ENCODE measurements at places on chromosomes 13 and 19.
A peak's percentile ranks its signal among the peaks of the same experiment; 100 is the strongest.

GRCh38 chr19:18308051-18308947 is 14.6 kb downstream of the LSM4 start:
- DNase-seq = no peak

DNA sequence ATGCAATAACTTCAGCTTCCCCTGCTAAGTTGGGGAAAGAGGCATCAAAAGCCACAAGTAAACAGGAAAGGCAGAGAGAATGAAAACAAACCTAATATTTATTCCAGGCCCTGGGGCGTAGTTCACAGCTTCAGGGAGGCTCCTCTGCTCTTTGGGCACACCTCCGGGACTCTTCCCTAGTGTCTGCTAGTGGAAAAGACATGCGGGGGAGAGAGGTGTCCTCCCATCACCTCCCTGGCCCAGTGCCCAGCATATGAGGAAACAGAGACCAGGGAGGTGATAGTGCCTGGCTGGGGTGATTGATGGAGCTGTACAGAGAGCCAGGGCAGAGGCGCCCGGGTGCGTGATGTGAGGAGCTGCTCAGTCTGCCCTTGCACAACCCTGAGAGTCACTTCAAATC is 71.0 kb downstream of the RASL11A start:
- DNase-seq = no peak

DNA sequence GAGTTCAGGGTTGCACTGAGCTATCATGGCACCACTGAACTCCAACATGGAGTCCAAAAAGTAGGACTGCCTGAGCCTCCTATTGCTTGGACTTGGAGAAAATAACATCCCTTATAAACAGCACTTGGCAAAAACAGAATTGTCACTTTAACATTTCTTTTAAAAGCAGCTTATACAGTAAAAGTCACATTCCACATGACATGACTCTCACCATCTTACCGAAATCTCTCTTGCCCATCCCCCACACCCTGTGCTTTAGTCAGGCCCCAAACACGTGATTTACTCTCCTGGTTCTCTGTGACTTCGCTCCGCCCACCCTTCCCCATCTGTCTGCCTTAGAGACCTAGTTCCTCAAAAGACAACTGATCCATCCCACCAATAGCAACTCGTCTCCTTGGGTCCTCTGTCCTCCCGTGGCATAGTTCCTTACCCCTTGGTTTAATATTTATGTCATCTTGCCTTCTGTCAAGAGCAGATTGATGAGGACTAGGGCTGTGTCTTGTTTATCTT is 4.6 kb downstream of the SAFB start:
- DNase-seq = peak; percentile 36

DNA sequence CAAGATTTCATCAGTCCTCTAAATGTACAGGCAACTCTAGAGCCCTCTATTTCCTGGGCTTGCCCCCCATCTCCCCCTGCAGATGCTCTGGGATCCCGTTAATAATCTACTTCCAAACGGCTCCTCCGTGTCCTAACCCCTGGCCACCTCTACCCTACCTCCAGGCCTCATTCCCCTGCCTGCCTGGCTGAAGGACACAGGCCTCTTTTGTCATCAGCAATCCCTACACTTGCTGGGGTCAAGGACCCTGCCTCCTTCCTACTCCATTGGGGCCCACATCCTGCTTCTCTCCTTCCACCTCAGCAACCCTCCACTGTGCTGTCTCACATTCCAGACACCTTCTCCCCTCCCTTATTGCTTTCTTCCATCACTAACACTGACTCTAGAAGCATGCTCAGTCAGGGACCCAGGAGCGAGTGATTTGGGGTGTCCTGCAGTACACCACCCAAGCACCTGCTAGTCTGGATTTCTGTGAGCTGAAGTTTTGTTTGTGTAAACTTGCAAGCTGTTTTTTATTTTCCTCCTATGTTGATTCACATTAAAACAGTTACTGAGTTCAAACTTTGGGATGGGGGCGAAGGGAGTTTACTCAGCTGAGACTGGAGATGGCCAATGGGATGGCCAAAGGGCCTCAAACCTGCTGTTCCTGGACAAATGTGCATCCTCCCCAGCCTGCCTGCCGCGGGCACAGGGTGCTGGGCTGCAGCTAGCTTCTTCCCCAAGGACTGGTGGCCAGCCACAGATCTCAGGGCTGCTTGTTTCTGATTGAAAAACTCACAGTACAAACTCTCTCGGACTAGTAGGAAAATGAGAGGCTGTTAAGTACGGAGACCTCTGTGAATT is 314.7 kb downstream of the FOXO1 start:
- peak; percentile 50 for DNase-seq

DNA sequence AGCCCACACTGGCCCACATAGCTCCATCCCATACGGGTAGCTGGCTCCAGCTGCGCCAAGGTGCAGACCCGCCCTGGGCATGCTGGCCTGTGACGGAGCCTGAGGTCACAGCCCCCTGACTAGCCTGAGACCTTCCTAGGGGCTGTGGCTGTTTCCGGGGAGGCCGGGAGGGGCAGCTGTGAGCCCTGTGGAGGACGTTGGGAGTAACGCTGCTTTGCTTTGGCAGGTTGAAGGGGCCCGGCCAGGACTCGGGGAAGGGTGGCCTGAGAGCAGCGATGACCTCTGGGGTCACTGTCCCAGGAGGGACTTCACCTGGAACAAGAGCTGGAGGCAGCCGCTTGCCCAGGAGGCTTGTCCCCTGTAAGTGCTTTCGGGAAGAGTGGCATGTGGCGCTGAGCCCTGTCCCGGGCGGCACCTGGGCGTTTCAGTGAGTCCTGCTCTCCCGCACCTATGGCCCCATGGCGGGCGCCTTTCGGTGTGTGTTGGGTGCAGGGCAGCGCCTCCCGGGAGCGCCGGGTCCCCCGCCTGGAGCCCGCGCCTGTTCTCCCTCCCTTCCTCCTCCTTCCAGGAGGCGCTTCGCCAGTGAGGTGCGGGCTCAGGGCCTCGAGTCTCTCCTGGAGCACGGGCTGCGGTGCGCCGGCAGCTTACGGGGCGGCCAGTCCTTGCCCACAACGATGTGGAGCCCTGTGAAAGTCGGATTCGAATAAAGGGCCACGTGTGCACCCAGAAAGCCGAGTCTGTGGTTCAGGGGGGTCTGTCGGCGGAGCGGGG is 1.1 kb upstream of the FAM174C start:
- DNase-seq = no peak

- no peak for DNase-seq
Observed at GRCh38 chr13:80303225-80303811, 37.6 kb downstream of the SPRY2 start.

DNA sequence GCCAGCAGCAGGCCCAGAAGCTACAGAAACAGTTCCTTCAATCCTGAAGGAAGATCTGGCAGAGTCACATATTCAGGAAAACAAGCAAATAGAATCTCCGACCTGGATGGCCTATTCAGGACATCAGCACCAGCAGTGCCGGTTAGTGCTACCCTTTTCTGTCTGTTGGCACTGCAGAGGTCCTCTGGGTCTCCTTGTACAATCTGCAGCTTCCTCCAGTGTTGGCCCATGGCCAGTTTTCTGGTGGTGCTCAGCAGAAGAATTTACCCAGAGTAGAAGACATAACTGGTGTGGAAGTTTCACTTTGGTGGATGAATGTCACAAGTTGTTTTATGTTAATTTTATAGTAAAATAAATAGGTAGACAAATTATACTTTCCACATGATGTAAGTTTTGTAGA is 498.1 kb downstream of the COG6 start:
- no peak for DNase-seq

DNA sequence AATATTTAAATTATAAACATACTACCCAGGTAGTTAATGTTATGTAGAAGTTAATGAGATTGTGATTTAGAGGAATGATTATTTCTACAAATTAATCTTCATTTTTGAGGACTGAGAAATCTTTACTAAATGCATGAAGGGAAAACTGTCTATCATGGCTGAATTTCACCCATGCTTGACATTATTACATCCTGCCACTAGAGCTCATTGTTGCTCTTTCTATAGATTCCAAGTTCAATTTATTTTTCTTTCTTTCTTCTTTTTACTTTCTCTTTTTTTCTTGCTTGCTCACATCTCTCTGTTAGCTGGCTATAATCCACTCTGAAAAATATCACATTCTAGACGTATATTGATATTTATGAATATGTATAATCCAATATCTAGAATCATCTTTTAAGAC is 505.0 kb upstream of the KLHL1 start:
- DNase-seq = no peak

- no peak for DNase-seq
Observed at GRCh38 chr13:85381082-85381481, 418.1 kb downstream of the SLITRK6 start.

GRCh38 chr13:36143738-36144137 is 12.6 kb upstream of the DCLK1 start:
- no peak for DNase-seq

DNA sequence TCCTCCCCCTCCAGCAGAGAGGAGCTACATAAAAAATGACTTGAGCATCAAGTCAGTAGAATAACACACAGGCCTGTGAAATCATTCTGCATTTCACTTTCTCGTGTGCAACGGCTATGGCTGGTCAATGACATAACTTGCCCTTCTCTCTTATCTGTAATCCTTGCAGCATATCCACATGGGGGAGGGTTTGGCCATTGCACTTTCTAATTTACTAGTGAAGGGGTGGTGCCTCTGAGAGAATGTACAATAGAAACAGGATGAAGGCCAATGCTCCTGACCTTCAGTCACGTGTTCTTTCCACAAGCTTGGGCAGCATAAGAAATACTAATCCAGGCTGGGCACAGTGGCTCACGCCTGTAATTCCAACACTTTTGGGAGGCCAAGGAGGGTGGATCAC is 641.0 kb upstream of the ARGLU1 start:
- no peak for DNase-seq

- DNase-seq = no peak
Observed at GRCh38 chr19:50723735-50724521, 764 bp downstream of the CLEC11A start.

DNA sequence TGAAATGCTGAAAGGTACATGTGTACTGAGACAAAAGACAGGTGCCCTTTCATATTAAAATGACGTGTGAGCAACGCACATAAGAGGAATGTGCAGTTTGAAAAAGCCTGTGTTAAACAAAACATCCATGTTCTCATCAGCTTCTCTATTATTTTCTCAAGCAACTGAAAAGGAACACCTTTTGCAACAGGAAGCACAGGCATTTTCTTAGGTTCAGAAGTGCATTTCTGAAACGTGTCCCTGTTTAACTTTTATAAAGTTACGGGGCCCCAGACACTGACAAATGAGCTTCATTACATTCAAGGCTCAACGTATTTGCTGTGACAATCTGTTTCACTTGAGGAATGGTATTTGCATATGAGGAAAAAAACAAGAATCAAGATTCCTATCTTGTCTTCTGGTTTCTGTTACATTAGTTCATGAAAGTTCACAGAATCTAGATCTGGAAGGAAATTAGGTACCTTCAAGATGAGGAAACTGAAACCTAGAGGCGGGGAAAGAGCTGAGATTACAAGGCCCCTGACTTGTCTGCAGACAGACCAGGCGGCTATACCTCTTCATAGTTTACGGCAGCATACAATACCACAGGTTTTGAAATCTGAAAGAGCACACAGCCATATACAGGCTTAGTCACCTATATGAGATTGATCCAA is 431.7 kb downstream of the KLF12 start:
- no peak for DNase-seq

GRCh38 chr13:87942205-87942604 is 271.0 kb downstream of the SLITRK5 start:
- DNase-seq = no peak

- DNase-seq = no peak
Observed at GRCh38 chr13:110216006-110216397, 91.0 kb downstream of the COL4A1 start.

DNA sequence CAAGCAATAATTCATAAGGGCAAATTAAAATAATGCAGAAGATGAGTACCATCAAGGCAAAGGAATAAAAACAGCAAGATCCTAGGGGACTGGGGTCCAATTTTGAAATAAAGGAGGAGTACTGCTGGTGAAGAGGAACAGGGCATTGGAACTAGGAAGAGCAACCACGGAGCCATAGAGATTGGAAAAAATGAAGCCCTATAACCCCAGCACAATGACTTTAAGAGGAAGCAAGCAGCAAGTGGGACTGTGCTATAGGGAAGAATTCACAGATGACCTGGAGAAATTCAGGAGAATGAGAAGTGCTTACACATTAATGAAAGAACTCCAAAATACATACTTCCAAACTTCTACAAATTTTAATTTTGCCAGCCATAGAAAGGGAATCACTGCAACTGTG is 44.9 kb upstream of the ITM2B start:
- DNase-seq = no peak

DNA sequence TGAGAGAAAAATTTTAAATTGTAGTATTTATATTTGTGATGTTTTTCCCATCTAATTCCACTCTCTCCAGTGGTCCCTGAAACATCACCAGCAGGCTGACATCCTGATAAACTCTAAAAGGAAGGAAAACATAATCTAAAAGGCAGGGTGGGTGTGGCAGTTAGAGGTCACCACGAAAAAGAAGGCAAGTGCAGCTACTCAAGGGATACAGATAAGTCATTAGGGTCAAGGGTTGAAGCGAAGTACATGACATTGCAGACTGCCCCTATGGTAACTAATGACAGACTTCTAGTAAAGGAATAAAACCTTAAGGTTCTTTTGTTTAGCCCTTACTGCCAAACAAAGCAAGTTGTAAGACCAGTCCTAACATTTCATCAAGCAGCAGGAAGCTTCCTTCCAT is 6.0 kb upstream of the NEK3 start:
- DNase-seq = no peak

GRCh38 chr13:98529171-98529570 is 47.7 kb downstream of the STK24 start:
- DNase-seq = no peak

DNA sequence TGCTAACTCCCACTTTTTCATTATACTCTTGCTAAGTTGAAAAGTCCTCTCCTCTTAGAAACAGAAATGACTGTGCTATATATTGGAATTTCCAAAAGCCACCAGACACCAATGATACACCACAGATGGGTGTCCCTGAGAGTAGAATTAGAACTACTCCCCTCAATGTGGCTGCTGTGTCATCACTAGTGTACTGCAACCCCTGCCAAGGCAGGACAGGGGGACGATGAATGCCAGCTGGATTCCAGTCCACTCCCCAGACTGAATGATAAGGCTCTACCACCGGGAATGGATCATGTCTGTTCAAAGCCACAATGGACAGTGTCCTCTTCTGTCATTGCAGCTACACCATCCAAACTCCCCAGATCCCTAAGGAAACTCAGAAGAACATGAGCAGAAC is 69.7 kb upstream of the EDNRB start:
- DNase-seq = no peak

DNA sequence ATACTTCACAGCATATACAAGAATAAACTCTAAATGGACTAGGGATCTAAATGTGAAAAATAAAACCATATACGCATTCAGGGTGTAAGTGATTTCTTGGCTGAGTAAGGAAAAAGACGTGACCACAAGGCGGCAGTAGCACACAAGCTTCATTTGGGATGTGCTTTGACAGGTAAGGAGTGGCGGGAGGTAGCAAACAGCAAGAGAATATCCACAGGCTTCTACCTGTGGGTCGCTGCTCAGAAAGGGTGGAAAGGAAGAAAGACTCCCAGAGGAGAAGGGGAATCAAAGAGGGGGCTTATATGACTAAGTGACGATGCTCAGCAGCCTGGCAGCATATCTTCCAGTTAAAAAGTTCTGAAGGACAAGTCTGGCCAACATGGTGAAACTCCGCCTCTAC is 2.5 kb upstream of the ZNF121 start:
- DNase-seq = peak; percentile 0
